ENCODE measurements at places on chromosomes 2 and 18.

DNA sequence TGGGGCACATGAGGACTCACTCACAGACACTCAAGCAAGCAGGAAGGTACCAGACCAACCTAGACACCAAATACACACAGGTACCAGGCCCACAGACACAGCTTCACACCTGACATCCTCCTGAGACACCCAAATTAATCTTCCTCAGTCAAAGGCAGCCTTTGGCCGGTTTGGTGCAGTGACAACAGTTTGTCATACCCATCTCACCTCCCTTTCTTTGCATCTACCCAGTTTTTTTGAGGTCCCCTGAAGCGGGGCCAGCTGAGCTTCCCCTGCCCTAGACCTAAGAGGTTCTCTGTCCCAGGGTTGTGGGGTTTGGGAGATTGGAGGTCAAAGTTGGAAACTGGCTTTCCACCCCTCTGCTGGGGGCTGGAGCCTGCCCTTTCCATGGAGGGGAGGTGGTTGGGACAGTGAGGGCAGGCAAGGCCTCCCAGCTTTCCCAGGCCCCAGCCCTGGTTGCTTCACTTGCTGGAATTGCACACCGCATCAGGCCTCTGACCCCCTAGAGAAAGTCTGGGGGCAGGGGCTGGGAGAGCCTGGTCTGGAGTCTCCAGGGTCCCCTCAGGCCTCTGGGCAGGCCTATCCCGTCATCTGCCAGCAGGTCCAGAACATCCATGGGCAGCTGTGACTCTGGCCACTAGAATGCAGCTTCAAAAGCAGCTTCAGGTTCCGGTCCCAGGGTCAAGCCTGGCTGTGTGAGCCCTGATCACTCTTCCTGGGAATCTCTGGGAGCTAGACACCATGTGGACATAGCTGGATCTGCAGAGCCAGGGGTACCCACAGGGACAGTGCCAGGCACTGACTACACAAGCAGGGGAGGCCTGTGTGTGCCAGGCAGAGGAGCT is 12.5 kb upstream of the TEX261 start:
- no peak for DNase-seq

GRCh38 chr18:76757335-76757734 is 65.0 kb upstream of the ZNF236 start:
- DNase-seq: peak; percentile 10

DNA sequence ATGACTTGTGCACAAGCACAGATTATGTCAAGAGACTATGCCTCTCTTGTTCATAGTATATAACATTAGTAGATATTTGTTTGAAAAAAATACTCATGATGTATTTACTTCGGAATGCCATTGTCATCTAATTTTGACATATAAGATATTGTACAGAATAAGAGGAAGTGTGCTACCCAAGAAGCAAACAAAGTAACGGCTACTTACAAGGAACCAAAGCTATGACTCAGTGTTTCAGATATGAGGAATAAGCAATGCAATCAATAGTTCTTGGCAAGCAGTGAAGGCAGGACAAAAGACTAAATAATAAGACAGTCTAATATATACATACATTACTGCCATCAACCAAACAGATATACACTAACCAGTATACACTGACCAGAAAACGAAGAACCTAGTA is 256.3 kb downstream of the CCDC178 start:
- no peak for DNase-seq

- DNase-seq: no peak
Observed at GRCh38 chr2:86416146-86416545, 25.0 kb upstream of the KDM3A start.

DNA sequence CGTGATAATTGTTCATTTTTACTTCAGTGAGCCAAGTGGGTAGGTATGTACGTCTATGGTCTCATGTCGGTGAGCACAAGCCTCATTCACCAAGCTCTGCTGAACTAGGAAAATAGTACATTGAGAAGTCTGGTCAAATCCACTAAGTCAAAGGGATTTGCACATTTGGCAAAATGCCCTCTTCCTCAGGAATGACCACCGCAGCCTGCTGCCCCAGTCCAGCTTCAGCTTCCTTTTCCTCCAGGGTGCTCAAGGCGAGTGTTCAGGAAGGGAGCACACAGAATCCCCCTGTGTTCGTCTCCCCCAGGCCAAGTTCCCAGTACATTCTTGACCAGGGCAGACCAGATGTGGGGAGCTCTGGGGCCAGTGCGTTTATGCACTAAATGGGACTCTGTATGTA is 23.0 kb downstream of the TCF7L1 start:
- no peak for DNase-seq

GRCh38 chr2:8965216-8965969 is 38.1 kb downstream of the MBOAT2 start:
- DNase-seq: no peak

DNA sequence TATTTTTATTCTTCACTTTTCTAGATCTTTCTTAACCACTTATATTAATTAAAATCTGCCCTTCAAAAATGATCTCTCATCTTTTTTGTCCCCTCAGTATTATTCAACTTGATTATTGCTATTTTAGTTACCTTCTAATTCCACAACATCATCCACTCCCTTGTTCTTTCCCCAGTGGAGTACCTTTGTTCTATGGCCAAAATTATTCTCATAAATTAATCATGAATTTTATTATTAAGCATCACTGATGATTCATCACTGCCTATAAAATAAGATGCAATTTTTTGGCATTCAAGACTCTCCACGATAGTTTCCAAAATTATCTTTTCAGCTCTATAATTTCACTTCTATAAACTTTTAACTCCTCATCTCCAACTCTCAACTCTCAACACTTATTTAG is 505.7 kb downstream of the SPAG16 start:
- no peak for DNase-seq

DNA sequence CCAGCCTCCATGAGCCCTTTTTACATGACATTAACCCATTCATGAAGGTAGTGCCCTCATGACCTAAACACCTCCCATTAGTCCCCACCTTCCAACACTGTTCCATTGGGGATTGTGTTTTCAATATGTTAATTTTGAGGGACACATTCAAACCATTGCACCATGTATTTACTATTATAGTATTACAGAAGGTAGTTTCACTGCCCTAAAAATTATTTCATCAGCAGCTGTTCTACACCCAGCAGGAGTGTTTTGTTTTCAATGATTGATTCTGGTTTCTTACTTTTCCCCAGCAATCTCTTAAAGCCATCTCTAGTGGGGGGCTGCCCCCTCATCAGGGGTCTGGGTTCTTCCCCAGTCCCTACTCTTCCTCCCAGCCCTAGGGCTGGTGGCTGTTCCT is 71.9 kb downstream of the CERS6 start:
- DNase-seq: no peak

DNA sequence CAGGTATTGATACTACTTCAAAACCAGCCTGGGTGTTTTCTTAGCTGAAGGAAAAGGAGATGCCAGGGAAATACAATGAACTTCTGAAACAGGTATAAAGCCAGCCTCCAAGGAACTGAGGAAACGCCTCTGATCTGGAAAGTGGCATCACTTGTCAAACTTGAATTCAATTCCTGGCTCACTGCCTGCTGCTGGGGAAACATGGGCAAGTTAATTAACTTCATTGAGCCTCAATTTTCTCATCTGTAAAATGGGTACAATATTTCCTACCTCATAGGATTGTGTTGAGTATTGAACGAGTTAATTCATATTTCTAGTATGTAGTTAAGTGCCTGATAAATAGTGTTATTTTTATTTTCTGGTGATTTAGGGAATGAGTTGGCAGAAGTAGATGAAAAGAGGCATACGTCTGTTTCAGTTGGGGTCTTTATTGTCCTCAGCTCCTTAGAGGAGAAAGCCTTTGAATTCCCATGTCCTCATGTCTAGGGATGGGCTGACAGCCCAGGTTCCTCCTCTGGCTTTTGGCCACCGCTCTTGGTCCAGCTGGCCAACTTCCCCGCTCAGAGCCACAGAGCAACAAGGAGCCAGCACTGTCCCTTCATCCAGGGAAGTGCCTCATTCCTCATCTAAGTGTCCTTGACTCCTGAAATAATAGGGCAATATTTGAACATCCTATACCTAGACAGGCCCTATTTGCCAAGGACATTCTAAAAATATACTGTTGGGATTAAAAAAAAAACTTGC is 210.5 kb upstream of the GATA6 start:
- DNase-seq: no peak

DNA sequence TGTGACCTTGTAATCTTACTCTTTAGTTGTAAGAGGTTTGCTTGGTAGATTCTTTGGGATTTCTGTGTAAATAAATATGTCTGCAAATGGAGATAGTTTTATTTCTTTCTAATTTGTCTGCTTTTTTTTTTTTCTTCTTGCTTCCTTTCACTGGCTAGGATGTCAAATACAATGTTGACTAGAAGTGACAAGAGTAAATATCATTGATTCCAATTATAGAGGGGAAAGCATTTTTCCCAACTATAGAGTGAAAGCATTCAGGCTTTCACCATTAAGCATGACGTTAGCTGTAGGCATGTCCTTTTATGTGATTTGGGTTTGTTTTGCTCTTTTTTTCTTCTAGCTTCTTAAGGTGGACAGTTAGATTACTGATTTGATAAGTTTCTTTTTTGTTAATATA is 191.5 kb downstream of the MCFD2 start:
- DNase-seq: no peak

DNA sequence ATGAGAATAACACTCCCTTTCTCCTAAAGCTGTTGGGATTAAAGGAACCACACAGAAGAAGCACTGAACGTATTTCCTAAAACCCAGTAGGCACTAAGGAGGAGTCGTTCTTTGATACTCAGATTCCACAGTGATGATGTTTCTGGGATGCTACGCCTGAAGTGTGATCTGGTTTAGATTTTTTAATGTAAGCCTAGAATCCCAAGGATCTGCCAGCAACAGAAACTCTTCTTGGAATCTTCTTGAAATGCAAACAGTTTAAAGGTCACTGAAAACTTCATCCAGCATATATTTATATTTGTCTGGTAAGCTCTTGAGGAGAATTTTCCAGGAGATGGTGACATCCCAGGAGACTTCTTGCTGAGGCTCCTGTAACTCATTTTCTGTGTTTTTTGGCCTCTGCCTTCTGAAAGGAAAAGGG is 247.6 kb upstream of the TRIB2 start:
- no peak for DNase-seq

Data from AG09309 (cell line).